HS-27A (cell line): ENCODE measurements at places on chromosomes 6 and 20.

- peak; percentile 72 for DNase-seq
These were observed 434.7 kb downstream of the BCKDHB start for GRCh38 chr6:80541181-80541580.

DNA sequence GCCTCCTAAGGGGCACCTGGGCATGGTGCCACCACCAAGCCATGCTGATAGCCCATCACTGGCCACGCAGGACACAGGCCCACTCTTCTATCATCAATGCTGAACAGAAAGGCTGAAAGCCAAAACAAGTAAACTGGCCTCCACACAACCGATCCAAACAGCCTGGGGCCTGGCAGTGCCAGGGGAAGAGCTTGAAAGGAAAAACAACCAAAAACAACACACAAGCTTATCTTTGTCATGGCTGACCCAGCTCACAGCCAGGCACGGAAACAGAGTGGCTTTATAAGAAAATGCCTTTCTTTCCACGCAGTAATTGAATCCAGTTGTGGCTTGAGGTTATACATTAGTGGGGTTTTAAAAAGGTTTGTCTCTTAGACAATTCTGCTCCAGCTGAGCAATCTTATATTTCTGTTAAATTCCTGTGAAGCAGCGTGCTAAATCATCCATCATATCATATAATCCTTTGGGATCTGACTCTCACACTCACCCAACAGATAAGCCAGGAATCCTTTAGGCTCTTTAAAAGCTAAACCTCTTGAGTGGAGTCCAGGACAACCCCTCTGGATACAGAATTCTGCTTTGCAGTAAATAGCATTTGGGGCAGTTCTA lies 65.4 kb upstream of the SLC22A16 start:
- DNase-seq, result no peak

- DNase-seq, result no peak
These were observed 69.2 kb upstream of the PIM1 start for GRCh38 chr6:37100745-37101144.

DNA sequence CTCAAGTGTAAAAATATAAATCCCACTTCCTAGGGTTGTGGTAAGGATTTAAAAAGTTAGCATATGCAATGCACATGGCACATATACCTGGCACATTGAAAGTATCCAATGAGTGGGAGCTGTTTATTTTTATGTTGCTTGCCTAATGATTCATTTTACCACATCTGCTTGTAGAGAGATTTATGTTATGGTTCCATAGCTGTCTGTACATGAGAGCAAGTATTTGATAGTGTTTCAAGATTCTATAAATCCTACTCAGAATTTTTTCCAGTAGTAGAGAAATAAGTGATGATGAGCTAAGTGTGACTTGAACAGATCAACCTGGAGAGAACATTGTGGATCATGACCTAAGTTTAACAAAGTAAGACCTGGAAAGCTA lies 125.3 kb upstream of the SPTLC3 start:
- no peak for DNase-seq

DNA sequence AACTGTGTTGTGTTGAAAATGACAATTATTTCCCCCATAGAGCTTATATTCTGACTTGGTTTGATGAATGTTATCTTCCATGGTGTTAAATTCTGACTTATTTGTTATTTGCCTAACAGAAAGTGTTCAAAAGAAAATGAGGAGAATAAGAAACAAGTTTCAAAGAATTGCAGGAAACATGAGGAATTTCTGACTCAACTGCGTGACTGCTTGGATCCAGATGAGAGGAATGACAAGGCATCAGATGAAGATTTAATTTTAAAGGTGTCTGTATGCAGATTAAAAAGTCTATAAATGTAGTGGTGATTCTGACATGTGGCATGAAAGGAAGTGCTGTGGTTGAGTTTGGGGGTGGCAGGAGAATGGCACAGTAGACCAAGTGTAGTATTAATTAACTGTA lies 50.6 kb downstream of the CCDC170 start:
- no peak for DNase-seq

GRCh38 chr6:111486921-111487320 lies 3.9 kb upstream of the REV3L start:
- DNase-seq, result no peak

DNA sequence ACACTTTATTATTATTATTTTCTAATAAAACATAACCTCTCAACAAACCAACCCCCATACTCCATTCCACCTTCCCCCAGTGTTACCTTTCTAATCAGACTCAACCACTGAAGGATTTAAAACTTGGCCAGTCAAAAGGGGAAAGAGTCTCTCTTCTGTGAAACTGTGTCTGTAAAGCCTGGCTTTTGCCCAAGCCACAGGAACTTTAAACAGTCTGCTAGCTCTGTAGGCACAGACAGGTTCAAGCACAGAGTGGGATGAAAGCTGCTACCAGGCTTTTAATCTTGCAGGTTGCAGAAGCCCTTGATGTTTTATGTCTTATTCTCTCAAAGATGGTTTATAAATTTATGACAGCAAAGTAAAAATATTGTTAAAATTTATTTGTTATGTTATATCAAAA lies 585.7 kb downstream of the TENT5A start:
- no peak for DNase-seq

DNA sequence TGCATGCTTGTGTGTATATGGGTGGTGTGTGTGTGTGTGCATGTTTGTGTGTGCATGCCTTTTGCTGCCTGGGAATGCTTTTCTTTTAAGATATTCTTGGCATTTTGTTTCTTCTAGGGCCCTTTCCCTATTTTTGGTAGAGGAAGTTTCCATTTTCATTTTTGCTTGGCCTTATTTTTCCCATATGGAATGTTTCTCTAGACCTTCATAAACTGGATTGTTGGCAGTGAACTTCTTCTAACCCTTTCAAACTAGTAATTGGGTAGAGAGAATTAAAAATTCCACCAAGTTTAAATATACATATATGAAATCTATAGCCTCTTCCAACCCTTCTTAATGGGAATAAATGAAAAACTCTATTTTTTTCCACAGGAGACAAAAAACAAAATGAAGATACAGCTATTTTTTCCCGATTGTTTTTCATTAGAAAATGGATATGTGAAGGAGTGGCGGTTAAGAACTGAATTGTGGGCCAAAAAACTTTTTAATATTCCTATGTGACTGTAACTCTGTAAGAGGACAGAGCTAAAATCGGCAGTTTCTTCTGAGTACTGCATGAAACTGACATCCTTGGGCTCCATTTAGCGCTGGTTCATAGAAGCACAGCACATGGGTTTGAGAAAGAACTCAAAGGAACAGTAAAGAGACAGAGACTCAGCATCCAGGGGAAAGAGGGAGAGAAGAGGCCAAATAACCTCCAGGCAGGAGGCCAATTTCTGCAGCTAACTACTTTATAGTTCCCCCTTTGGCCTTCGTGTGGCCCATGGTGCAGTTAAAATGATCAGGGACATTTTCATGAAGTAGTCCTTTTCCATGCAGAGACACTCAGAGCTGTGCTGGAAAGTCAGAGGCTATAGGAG lies 102.1 kb downstream of the TMEM170B start:
- DNase-seq, result no peak

- no peak for DNase-seq
These were observed at the start of gene RSPO3 for GRCh38 chr6:127118298-127119101. RSPO3 (plus strand) TSS chr6:127118671; CDS start chr6:127119193, 522 bp downstream.

DNA sequence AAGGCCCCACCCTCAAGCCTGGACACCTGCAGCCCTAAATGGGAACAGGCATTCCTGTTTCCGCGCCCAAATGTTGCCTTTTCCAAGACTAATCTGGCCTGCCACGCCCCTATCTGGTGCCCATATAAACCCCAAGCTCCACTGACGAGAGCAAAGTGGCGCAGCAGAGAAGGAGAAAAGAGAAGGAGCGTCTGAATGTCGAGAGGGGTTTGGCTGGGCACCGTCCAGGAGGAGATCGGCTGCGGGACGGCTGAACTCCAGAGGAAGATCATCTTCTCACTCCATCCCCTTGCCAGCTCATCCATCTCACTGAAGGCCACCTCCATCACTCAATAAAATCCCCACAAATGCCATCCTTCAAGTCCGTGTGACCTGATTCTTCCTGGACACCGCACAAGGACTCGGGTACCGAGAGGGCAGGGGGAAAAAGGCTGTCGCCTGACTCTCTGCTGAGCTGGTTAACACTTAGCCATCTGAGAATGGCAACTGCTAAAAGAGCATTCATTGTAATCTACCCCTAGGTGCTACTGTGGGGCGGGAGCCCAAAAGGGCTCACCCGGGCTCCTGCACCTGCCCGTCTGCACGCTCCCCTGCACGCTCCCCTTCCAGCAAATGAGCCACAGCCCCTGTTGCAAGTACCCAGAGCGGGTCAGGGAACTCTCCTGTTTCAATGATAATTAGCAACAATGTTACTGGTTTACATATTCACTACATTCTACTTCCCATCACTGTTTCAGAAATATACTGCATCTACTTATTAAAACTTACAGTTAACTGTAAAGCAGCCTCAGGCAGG lies 23.5 kb downstream of the TAF4 start:
- DNase-seq, result no peak

GRCh38 chr6:1678201-1678600 lies 68.5 kb downstream of the FOXC1 start:
- no peak for DNase-seq

- DNase-seq, result peak; percentile 35
These were observed 39.6 kb upstream of the NOX3 start for GRCh38 chr6:155495011-155495768.

DNA sequence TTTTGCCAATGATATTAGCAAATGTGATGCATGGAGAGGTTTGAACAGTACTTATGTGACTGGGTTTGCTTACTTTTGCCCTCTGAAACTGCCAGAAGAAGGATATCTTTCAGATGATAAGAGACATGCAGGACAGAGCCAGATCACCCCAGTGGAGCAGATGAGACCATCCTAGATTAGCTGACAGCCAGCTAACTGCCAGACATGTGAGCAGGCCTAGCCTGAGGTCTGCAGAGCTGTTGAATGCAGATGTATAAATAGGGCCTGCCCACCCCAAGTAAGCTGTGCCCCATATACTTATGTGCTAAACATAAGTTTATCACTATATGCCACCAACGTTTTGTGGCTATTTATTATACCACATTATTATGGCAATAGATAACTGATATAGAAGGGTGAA lies 5.9 kb downstream of the ZSCAN31 start:
- DNase-seq, result no peak

GRCh38 chr6:7424967-7425807 lies 35.6 kb downstream of the RIOK1 start:
- no peak for DNase-seq

DNA sequence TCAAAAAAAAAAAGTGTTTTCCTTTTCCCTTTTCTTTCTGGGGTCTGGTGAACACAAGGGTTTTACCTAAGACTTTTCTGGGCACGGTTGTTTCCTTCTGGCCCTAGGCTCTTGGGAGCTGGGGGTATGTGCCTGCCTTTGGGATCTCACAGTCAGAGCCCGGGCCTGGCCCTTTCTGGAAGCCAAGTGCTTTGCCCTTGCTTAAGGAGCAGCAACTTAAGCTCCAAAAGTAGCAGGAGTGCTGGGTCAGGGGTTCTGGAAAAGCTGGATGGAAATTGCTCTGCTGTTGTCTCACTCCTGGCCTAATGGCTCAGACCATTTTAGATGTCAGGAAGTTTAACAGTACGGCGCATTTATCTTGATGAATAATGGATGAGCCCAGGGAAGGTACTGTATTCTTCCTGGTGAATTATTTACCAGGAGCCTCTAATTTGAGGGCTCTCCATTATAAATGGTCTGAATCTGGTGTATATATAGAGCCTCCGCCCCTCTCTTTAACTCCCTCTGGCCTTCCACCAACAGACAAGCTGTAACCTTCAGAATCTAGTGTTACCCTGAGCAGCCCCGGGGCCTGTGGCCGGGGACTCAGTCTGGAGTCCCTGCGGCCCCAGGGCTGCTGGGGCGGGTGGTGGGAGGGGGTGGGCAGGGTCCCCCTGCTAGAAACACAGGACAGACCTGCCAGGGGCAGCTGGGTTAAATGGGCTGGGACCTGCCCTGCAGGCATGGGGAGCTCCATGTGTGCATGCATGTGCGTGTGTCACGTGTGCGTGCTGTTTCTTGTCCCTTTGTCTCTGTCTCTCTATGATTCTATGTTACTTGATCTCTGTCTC lies 37.5 kb downstream of the PTK7 start:
- DNase-seq, result no peak

DNA sequence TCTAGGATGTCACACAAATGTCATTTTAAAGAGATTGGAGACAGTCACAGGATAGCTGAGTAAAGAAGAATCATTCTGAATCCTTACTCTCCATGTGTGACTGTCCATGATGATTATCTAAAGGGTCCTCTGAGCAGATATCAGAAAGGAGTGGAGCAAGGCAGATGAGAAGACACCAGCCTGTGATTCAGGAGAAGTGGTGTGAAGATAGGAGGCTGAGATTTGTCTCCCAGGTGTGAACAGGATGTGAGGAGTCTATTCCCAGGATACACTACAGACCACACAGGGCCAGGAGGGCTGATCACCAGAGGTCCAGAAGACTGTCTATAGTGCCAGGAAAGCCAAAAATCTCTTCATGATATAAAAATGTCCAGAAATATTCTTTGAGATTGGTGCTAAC lies 27.0 kb downstream of the RWDD2A start:
- DNase-seq, result no peak
